ENCODE measurements at places on chromosomes 5 and 9.

DNA sequence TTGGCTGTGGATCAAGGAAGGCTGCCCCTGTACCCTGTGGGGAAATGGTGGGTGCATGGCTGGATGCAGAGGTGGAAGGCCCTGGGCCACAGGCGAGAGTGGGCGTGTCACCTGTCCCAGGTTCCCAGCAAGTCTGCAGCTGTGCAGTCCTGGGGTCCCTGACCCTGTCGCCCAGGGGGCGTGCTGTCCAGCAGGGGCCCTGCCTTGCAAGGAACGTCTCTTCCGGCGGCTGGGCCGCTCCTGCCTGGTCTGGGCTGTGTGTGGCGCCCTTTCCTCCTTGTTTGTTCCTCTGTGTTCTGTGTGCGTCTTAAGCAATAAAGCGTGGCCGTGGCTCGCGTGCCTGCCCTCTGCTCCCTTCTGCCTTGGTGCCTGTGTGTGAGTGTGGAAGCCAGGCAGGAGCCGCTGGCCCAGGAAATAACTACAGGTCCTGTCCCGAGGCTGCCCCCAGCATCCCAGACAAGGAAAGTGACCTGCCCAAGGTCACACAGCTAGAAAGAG, 8.4 kb downstream of the SLC2A6 start:
- no peak for DNase-seq

DNA sequence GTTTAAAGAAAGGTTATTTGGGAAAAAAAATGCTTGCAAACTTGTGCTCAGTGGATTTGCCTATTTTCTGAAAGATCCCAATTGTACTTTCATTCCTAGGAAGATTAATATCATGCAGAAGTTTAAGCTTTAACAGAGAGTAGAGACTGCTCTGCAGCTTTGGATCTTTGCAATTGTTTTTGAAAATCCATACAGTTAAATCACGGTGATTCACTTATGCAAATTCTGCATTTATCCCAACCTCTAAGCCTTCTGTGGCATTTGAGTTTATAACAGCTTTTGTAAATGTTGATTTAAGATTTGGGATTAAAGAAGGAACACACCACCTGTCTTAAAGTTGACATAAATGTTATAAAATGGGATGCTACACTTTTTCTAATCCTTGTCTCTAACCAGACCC, 134.4 kb downstream of the EBF1 start:
- no peak for DNase-seq

DNA sequence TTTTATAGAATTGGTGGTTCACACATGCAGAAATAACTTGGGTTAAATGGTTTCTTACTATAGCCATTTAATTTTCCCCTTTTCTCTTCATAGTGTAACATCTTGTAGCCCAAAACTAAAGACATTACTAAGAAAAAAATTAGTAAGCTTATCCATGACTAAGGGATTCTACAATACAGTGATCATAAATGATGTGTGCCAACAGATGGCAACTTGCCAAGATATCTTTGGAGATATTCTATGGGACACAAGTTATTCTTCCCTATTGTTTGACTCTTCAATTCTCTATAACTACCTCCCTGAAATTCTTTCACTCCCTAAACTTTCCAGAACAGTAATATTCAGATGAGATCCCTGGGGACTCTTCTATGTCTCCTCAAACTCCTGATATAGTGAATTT, 580.6 kb downstream of the PTPRD start:
- no peak for DNase-seq

DNA sequence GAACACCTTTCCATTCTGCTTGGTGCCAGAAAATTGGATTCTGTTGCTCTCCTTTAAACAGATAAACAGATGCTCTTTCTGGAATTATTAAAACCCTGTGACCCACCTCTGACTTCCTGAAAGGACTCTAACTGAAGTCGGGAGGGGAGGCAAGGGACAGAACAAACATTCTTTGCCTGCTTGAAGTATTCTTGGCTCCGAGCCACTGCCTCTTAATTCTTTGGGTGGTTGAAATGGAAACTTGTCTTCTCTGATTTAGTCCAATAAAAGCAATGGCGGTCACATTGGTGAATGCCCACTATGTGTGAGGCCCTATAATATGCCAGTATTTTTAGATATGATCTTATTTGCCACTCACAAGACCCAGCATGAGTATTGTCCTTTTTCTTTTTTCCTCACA, 236.8 kb downstream of the SLIT3 start:
- no peak for DNase-seq

DNA sequence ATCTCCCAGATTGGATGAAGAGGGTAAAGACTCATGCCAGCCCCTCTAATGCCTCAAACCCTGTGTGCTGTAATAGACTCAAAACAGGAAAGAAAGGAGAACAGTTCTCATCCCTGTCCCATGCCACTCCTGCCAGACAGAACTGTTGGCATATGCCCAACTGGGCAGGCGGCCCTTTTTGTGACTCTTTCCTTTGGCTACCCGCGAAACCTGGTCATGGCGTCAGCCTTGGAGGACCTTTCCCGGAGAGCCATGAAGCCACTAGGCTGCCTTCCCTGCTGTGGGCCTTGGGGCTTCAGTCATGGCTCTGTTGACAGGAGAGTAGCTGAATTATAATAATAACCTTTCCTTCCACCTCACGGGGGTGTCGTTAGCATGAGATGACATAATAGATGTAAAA, 75.9 kb upstream of the SEMA6A start:
- peak; percentile 3 for DNase-seq

DNA sequence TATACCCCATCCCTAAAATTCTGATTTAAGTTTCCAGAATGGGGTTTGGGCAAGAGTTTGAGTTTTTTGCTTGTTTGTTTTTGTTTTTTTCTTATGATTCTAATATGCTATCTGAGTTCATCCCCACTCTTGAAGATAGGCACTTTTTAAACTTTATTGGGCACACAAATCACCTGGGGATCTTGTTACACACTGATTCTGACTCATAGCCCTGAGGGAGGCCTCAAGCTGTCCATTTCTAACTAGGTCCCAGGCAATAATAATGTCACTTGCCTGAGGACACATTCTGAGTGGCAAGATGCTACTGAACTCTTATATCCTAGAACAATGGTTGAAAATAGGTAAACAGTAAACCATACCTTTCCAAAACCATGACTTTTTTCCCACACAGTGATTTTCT, 22.8 kb upstream of the ABLIM3 start:
- DNase-seq, result no peak

GRCh38 chr9:108444400-108445358, 411.1 kb downstream of the ACTL7B start:
- DNase-seq, result peak; percentile 68

DNA sequence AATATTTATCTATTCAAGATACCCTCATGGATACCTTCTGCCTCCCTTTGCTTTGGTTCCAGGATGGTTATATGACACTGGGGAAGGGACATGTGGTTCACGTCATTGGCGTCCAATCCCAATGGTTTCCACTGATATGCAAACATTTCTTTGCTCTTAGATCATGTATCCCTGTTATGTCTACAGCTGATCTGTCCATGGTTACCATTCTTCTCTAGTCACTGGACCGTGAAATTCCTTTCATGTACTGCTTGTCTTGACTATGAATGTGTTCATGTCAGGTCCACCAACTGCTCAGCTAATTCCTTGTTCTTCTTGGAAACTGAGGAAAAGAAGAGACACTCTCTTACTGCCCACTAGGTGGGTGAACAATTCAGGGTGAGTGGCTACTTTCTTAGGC, 391.1 kb upstream of the ZNF608 start:
- no peak for DNase-seq

All from myocyte (in vitro differentiated cells).